ENCODE measurements at places on chromosomes 2 and 18.

GRCh38 chr2:112621790-112622527 is 23.8 kb upstream of the SLC20A1 start:
- H3K4me1 ChIP-seq: peaks cover 2% of the 10 kb centered on the region
- peak overlapping the region; percentile 18 for H3K4me3 ChIP-seq
- H3K27me3 ChIP-seq: peaks cover 5% of the 10 kb centered on the region
- no peak for DNase-seq
- no peaks in the 10 kb centered on the region for H3K36me3 ChIP-seq

GRCh38 chr2:102891296-102891695 is 129.5 kb downstream of the TMEM182 start:
- H3K36me3 ChIP-seq: no peaks in the 10 kb centered on the region
- no peaks in the 10 kb centered on the region for H3K4me1 ChIP-seq
- no peak overlapping the region for H3K4me3 ChIP-seq
- no peak for DNase-seq
- H3K27me3 ChIP-seq: peaks cover 2% of the 10 kb centered on the region

DNA sequence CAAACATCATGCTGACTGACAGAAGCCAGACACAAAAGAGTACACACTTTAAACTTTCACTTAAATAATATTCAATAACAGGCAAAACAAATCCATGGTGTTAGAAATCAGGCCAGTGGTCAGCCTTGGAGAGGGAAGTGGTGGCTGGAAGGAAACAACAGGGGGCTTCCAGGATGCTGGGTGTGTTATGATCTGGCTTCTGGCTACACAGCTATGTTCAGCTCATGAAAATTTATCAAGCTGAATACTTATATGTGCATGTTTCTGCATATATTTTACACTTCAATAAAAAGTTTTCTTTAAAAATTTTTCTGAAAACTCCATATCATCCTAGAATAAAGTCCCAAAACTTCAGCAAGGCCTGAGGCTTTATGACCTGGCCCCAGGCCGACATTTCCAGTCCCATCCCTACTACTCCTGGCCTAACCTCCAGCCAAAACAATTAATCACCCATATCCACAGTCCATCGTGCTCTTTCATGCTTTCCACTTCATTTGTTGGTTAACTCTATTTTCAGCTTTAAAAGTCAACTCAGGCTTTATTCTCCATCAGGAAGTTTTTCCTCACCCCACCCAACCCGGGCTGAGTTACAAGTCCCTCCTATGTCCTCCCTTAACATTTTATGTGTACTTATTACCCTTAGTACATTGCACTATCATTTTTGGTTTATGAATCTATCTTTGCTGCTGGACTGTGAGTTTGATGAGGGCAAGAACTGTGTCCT is 27.9 kb upstream of the SPTBN1 start:
- peak overlapping the region; percentile 1 for H3K27ac ChIP-seq
- no peaks in the 10 kb centered on the region for H3K27me3 ChIP-seq

GRCh38 chr2:27263287-27264252 is 723 bp upstream of the SLC30A3 start:
- H3K36me3 ChIP-seq: no peaks in the 10 kb centered on the region
- peak overlapping the region; percentile 77 for H3K4me3 ChIP-seq
- peaks cover 22% of the 10 kb centered on the region for H3K4me1 ChIP-seq
- H3K27me3 ChIP-seq: peaks cover 32% of the 10 kb centered on the region
- no peak for DNase-seq

DNA sequence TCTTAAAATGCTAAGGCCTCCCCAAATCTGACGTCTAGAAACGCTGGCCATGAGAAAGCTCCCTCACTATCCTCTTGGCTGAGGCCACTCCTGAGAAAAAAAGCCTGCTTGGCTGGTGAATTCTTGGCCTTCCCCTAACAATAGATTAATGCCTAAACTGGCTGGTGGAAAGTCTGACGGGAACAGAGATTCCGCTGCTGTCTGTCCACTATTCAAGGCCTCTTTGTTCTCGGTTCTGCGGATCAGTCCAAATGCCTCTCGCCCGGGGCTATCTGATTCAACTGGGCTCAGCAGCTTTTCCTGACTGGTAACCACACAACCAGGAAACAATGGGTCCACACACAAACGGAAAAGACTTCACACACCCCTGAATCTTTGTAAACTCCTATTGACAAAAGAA is 27.2 kb downstream of the PXDN start:
- no peak overlapping the region for H3K4me3 ChIP-seq
- DNase-seq: no peak
- H3K36me3 ChIP-seq: no peaks in the 10 kb centered on the region

DNA sequence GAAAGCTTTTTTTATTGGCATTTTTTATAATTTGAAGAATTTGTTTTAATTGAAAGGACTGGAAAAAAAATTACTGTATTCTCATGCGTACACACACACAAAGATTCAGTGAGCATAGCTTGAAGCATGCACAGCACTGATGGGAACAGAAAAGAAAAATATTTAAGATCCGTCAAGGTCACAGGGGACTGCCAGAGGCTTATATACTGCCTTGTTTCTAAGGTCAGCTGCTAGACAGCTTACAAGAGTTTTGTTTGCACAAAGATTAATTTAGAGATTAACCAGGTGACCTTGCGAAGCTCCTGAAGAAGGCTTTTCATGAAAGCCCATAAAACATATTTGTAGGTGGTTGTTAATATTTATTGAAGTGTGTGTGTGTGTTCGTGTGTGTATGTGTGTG is 396.3 kb downstream of the TRIB2 start:
- H3K27me3 ChIP-seq: no peaks in the 10 kb centered on the region
- no peak for DNase-seq
- H3K4me3 ChIP-seq: no peak overlapping the region
- H3K27ac ChIP-seq: no peak overlapping the region
- peaks cover 27% of the 10 kb centered on the region for H3K4me1 ChIP-seq
- H3K36me3 ChIP-seq: no peaks in the 10 kb centered on the region

DNA sequence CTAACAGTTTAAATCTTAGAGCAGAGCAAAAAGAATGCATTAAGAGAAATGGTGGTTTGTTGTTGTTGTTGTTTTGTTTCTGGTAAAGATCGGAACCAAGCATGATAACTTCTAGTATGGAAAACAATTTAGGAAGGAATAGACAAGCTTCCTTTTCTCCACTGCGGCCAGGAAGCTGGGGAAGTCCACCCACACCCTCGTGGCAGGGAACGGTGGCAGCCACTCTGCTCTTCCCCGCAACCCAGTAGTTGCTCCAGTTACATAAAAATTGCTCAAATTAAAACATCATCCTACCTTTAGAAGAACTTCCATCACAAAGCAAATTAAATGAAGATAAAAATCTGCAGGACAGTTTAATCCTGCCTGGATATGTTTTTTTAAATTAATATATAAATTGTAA is 113.0 kb downstream of the RBMS1 start:
- no peaks in the 10 kb centered on the region for H3K27me3 ChIP-seq
- no peak overlapping the region for H3K27ac ChIP-seq
- no peak for DNase-seq
- no peaks in the 10 kb centered on the region for H3K36me3 ChIP-seq
- H3K4me3 ChIP-seq: no peak overlapping the region
- peaks cover 48% of the 10 kb centered on the region for H3K4me1 ChIP-seq

DNA sequence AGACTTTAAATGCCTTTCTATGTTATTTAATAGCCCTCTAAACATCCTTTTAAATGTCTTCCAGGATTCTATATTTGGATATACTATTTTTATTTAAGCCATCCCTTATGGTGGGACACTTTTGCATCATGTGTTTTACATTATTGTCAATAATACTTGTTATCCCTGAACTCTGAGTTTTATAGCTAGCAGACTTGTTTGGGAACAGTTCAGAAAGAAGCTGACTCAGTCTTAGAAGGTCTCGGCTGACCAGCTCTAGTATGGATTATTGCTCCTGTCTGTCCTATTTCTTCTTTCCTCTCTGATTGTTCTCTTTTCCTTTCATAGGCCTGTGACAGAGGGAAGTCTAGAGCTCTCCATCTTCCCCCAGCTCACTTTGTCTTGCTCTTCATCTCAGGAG is 77.3 kb upstream of the CXCR4 start:
- H3K27ac ChIP-seq: no peak overlapping the region
- peaks cover 2% of the 10 kb centered on the region for H3K27me3 ChIP-seq
- no peak overlapping the region for H3K4me3 ChIP-seq
- H3K4me1 ChIP-seq: no peaks in the 10 kb centered on the region

GRCh38 chr2:151289972-151290866 is 751 bp upstream of the NMI start:
- peak overlapping the region; percentile 96 for H3K27ac ChIP-seq
- no peaks in the 10 kb centered on the region for H3K36me3 ChIP-seq
- no peaks in the 10 kb centered on the region for H3K27me3 ChIP-seq
- H3K4me3 ChIP-seq: peak overlapping the region; percentile 77

- no peak overlapping the region for H3K4me3 ChIP-seq
- peaks cover 6% of the 10 kb centered on the region for H3K36me3 ChIP-seq
- DNase-seq: peak; percentile 44
Observed at GRCh38 chr18:21315741-21316197, 73.7 kb downstream of the GREB1L start.

GRCh38 chr2:69196327-69197117 is 183.5 kb downstream of the ANTXR1 start:
- no peaks in the 10 kb centered on the region for H3K27me3 ChIP-seq
- DNase-seq: no peak
- H3K36me3 ChIP-seq: peaks cover 59% of the 10 kb centered on the region
- peaks cover 7% of the 10 kb centered on the region for H3K4me1 ChIP-seq
- no peak overlapping the region for H3K27ac ChIP-seq

DNA sequence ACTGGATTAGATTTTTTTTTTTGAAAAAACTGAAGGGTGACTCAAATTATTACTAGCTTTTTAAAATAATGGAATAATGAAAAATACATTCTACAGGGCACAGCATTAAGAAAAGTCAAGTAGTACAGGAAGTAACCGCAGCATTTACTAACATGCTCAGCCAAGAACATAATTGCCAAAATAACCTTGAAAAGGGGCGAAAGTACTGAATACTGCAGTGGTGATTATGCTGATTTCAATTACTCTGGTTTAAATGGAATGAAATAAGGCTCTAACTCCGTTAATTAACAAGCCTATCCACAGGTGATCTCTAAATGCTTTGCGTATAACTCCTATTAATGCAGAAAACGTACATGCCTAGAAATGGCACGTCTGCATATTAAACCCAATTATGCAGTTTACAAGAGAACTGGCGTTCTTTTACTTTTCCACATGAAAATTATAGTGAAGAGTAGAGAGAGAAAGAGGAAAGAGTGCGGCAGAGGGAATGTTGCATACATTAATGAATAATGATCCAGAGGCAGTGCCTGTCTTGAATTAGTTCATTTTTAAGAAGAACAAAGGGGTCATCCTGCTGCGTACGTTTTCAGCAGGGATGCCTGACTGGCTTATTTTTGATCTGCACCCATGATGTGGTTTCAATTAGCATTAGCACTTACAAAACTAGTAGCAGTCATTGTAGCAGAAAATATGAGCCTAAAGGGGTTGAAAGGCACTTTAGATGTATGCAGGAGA is 612.4 kb downstream of the NYAP2 start:
- no peaks in the 10 kb centered on the region for H3K36me3 ChIP-seq
- DNase-seq: no peak
- H3K4me1 ChIP-seq: peaks cover 6% of the 10 kb centered on the region
- no peaks in the 10 kb centered on the region for H3K27me3 ChIP-seq

DNA sequence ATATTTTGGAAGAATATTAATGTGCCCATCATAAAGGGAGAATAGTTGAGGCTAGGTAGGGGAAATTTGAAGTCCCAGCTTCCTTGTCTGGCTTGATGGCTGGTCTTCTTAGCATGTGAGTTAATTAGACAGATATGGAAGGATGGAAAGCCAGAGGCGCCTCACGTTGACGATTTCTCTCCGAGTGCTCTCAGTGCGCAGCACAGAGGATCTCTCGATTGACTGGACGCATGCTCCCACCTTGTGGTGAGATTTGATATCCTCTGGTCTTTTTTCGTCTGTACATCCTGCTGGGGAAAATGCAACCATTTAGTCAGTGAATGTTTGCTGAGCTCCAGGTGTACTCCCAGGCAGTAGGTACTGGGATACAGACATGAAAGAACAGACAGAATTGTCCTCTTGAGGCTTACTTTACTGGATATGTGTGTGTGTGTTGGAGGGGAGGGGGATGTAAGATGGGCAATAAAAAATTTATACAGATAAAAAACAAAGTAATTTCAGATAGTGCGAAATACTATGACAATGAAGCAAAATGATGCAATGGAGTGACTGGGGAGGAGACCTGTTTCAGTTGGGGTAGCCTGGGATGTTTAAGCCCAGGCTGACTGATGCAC is 66.9 kb upstream of the ZNG1B start:
- no peaks in the 10 kb centered on the region for H3K36me3 ChIP-seq
- H3K4me3 ChIP-seq: no peak overlapping the region
- peaks cover 50% of the 10 kb centered on the region for H3K27me3 ChIP-seq

GRCh38 chr2:71893646-71894045 is 254.0 kb downstream of the CYP26B1 start:
- H3K4me1 ChIP-seq: peaks cover 20% of the 10 kb centered on the region
- no peaks in the 10 kb centered on the region for H3K36me3 ChIP-seq
- H3K27ac ChIP-seq: peak overlapping the region; percentile 21
- peaks cover 3% of the 10 kb centered on the region for H3K27me3 ChIP-seq

GRCh38 chr2:117737846-117738245 is 76.6 kb upstream of the DDX18 start:
- H3K36me3 ChIP-seq: no peaks in the 10 kb centered on the region
- peaks cover 16% of the 10 kb centered on the region for H3K27me3 ChIP-seq
- no peak for DNase-seq
- H3K4me1 ChIP-seq: no peaks in the 10 kb centered on the region

DNA sequence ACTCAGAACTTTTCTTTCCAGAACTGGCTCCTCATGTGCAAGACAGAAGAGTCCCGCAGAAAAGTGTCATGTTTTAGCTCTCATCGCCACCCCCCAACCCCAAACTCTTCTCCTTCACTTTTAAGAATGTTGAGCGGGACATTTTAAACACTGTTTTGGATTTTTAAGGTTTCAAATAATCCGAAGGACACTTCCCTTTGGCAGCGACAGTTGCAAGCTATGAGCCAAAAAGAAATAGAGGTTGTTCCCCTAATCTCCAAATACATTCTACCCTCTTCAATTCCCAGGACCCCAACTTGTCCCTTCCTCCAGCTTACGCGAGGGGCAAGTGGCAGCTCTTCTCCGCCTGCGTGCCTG is 678 bp upstream of the UBE2E3 start:
- no peak for DNase-seq
- peak overlapping the region; percentile 89 for H3K27ac ChIP-seq
- no peaks in the 10 kb centered on the region for H3K27me3 ChIP-seq
- peaks cover 41% of the 10 kb centered on the region for H3K4me1 ChIP-seq
- H3K4me3 ChIP-seq: peak overlapping the region; percentile 70
- H3K36me3 ChIP-seq: peaks cover 3% of the 10 kb centered on the region
